ENCODE measurements at places on chromosomes 5 and 9.

- no peak for DNase-seq
Observed at GRCh38 chr5:89473196-89473595, 590.2 kb upstream of the MEF2C start.

- no peak for DNase-seq
Observed at GRCh38 chr5:149961186-149961685, 678 bp downstream of the SLC26A2 start.

GRCh38 chr9:33161011-33161588 lies 6.0 kb downstream of the B4GALT1 start:
- DNase-seq, result no peak

- no peak for DNase-seq
Observed at GRCh38 chr5:180007582-180007981, 64.0 kb downstream of the RNF130 start.

GRCh38 chr9:35561468-35562261 lies 43.4 kb upstream of the TESK1 start:
- no peak for DNase-seq

Data from esophagus squamous epithelium (tissue), 5 donors.